ENCODE measurements at places on chromosomes 1 and 21.

DNA sequence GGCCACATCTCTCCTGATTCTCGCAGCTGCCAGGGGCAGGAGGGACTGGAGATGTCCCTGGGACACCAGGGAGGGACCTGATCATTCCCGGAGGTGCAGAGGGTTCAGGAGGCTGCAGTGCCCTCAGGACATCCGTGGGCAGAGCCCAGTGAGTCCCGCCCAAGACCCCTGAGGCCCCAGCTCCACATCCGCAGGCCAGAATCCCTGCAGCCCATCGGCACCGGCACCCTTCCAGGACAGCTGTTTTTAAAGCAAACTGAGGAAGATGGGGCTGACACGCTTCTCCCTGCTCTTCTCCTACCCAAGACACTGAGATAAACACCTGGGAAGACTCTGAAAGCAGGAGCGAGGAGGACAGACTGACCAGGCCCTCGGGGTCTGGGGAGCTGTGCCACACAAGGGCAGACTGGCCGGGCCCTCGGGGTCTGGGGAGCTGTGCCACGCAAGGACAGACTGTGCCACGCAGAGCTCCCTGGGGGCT lies 25.5 kb downstream of the SLC19A1 start:
- no peak for DNase-seq

DNA sequence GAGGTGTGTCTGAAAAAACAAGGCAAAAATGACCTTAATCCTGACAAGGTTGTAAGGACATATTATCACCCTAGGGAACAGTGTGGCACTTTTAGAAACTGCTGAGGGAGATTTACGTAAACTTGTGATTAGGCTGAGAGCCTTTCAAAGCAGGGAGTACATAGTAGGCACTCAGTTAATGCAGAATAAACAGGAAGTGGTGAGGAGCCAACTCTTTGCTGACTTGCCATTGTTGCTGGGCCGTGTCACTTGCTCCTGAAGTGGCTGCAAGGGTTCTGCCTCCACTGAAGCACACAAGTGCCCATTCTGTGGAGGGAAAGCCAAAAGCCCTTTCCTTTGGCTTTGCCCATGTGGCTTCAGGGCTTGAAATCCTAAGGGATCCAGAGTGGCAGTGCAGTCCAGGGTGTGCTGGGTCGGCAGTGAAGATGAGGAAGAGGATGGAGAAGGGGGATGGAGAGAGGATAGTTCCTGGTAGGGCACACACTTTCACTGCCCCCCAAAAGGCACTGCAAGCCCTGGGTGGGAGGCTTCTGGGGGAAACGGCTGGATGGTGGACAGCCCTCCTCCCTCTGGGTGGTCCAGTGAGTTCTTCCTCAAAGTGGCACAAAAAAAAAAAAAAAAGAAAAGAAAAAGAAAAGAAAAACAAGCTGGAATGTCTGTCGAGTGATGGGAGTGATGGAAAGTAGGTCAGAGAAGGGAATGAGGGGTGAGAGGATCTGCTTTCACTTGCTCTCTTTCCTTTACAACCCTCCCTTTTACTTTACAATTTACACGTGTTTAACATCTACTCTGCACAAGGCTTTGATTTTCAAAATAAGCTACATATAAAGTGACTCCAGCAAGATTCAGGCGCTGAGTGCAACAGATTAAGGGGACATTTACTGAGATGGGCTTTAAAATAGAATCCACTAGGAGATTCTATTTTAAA lies 13.7 kb upstream of the RHEX start:
- no peak for DNase-seq

DNA sequence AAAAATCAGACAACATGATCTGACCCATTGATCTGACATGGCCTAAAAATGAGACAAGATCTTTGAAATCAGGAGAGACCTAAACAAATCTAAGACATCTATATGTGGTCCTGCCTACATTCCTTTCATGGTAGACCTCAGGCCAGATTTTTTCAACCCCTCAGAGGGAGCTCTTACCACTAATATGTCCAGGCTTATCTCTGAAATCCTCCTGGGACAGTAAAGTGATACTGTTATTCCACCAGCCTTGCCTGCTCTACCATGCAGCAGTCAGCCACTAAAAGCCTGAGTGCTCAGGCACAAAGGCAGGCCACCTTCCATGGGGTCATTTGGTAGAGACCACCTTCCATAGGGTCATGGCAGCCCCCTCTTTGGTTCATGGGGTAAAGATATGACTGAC lies 126.9 kb downstream of the TBX15 start:
- DNase-seq, result no peak

GRCh38 chr1:23564529-23565122 lies 5.3 kb upstream of the ID3 start:
- DNase-seq, result no peak

- DNase-seq, result no peak
Observed at GRCh38 chr1:93433407-93433961, 14.4 kb upstream of the FNBP1L start.

DNA sequence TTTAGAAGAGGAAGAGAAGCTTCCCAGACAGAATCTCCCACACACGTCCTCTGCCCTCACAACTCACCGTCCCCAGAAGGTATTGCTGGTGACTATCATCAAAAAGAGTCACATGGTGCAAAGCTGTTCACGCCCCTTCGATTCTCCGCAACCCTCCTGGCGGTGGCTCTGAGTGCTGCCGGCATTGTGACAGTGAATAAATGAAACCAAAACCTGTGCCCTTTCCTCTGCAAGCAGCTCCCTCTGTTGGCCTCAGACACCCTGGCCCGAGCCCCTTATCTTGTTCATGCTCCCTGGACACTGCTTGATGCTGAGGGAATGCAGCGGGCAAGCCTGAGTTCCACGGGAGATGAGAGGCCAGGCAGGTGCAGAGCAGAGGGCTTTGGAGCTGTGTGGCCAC lies 510.3 kb downstream of the NPHP4 start:
- DNase-seq, result no peak

DNA sequence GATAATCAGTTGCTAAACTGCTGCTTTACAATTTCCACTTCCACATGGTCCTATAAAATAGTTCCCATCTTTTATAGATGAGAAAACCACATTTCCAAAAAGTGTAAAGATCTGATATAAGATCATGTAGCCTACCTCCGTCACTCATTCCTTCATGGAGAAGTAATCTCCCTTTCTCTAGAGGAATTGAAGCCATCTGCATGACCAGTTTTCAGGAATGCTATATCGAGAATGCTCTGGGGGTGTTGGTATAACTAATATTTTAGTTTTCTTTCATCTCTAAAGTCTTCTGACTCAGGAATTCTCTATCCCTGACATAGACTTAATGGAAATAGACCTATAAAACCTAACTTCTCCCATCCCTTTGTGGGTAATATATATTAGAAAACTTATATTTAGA lies 173.0 kb upstream of the UBE2U start:
- DNase-seq, result no peak

DNA sequence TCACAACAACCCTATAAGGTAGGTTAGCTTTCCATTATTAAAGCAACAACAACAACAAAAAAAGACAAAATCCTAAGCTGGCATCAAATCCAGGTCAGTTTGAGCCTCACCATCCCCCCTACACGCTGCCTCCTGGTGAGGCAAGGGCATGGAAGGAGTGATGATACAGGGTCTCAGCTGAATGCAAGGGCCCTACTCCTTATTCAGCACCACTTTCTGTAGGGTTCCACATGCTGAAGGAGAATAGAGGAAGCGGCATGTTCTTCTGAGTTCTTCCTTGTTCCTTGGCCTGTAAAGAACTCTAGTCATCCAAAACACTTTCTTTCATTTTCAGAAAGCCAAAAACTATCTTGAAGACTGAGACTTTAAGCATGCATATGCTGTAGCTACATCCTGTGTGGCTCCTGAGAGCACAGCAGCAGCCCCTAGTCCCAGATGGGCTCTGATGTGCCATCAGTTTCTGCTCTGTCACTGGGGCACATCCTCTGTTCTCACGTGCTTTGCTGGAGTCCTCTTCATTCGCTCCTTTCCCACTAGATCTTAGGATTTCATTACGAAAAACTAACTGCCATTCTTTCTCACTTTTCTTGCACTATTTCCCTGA lies 6.2 kb downstream of the ILDR2 start:
- DNase-seq, result no peak

DNA sequence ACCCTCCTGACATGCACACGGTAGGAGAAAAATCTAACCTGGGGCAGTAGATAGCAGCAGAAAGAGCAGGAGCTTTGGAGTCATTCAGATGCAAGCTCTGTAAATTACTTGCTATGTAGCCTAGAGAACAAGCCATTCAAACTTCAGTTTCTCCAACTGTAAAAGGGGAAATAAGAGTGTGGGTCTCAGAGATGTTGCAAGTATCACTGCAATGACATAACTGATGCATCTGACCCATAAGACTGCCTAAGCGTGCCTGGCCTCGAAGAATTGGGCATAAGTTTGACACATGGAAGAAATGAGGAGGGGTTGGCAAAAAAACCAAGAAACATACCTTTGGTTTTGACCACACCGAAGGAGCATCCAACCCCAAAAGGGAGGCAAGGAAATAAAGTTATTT lies 5.2 kb downstream of the AK2 start:
- no peak for DNase-seq

GRCh38 chr1:79207786-79208185 lies 201.3 kb upstream of the ADGRL4 start:
- DNase-seq, result no peak

- no peak for DNase-seq
Observed at GRCh38 chr1:189597083-189597482, 880.6 kb downstream of the BRINP3 start.

- no peak for DNase-seq
Observed at GRCh38 chr1:182391028-182391361, 595 bp downstream of the GLUL start.

DNA sequence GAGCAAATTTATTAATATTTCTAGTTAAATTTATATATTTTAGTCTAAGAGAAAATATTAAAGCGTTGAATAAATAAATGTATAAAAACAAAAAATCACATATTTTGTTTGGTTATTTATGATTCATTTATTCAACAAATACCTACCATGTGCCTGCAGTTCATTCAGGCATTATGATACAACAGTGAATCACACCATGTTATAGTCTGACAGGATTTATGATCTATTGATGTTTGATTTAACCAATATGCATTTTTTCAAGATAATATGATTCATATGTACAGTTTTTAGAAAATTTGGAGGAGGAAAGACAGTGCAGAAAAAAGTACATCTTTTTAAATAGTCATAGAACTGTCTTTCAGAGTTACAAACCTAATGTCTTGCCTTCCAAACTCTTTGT lies 7.4 kb upstream of the TRIM58 start:
- no peak for DNase-seq

DNA sequence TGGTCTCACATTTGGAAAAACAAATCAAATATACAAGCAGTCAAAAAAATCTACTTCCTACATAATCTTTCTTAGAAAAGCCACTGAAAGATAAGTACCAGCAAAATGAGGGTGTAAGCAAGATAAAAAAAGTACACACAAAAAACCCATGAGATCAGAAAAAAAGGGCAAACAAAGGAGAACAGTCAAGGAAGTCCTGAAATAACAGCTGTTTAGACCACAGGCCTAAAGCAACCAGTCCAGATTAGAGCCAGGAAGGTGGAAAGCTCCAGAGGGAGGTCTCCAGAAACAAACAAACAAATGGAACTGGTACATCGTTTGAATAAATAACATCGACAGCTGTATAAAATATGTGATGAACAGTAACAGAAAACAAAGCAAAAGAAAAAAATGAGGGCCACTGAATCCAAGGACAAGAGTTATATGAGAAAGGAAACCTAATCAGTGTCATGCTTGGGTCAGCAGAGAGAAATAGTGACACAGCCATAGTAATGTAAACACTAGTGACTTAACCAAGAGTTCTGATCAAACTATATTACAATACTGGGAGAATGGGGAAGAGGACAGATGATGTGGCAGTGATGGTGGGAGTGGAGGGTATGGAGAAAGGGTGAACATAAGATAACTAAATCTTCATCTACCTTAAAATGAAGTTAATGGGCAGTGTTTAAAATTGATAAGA lies 67.5 kb downstream of the NVL start:
- DNase-seq, result no peak

GRCh38 chr1:109791495-109792043 lies 27.8 kb upstream of the EPS8L3 start:
- no peak for DNase-seq

DNA sequence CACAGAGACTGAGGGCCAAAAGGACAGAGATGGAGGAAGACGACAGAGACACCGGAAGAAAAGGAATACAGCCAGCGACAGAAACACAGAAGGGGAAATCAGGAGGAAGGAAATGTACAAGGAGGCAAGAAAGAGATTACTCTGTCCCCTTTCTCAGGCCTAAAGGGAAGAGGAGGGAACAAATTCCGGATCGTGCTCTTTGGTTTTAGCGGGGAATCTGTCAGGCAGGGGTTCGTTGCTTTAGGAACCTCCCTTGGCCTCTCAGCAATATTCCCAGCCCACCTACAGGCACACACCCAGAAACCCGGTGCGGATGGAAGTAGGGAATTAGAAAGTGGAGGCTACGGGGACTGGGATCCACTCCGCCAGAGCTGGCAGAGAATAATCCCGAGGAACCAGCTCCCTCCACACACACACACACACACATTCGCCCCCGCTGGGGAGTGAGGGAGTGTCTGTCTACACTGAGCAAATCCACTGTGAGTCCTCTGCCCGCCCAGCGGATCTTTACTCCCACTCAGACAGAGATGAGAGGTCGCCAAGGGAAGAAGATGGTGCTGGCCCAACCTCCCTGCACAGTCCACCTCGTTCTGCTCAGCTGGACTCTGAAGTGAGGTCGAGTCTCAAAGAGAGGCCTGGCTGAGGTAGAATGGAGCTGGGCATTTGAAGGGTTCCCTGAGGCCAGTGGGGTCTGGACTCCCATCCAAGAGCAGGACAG lies 5.7 kb downstream of the TAL1 start:
- DNase-seq, result no peak

GRCh38 chr1:40711465-40712404 lies 20.2 kb downstream of the NFYC start:
- no peak for DNase-seq

DNA sequence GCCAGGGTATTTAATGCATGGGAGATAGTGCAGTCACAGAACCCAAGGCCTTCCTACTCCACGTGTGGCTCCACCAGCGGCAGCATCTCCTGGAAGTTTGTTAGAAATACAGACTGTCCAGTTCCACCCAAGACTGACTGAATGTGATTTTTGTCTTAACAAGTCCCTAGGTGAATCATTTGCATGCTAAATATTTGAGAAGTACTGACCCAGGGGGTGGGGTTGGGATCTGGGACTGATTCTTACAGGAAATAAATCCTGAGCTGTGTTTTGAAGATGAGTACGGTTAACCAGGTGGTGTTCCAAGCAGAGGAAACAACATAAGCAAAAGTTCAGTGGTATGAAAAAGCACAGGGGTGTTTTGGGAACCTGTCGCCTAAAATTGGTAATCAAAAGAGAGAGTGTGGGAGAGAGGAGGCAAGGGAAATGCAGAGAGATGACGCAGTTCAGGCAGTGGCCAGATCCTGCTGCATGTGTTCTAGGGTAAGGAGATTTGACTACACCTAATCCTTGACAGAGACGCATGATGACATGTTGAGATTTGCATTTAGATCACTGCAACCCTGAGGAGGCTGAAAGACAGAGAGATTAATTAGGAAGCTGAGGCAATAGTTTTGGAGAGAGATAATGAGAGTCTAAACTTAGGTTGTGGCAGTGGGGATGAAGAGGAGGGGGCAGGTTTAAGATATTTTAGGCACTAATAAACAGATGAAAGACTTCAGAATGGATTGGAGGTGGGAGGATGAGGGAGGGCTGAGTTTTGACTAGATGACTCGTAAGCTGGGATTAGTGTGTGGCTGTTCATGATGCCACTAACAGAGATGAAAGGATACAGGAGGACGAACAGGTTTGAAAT lies 3.7 kb upstream of the ZNF326 start:
- DNase-seq, result no peak

GRCh38 chr1:30743584-30744059 lies 14.0 kb downstream of the LAPTM5 start:
- no peak for DNase-seq
